NCI-H2029 treated with DMSO at 0.1 percent for 48 hours (cell line): ENCODE measurements at places on chromosomes 1 and 21.
A peak's percentile ranks its signal among the peaks of the same experiment; 100 is the strongest.

DNA sequence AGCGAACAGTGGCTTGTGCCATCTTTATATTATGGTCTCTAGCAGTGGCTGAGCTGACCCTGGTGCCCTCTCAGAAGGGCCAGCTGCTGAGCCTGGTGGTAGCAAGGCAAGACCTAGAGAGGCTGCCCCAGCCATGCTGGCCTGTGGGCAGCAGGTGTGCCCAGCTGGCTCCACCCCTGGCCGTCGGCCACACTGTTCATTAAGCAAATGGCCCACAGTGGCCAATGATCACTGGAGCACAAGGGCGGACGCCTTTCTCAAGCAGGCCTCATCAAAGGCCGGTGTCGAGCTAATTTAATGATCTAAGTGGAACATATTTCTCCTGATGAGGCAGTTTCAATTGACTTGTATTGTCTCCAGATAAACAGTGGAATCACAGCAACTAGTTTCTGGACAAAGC lies 89.4 kb downstream of the GRIK3 start:
- peak; percentile 67 for DNase-seq

DNA sequence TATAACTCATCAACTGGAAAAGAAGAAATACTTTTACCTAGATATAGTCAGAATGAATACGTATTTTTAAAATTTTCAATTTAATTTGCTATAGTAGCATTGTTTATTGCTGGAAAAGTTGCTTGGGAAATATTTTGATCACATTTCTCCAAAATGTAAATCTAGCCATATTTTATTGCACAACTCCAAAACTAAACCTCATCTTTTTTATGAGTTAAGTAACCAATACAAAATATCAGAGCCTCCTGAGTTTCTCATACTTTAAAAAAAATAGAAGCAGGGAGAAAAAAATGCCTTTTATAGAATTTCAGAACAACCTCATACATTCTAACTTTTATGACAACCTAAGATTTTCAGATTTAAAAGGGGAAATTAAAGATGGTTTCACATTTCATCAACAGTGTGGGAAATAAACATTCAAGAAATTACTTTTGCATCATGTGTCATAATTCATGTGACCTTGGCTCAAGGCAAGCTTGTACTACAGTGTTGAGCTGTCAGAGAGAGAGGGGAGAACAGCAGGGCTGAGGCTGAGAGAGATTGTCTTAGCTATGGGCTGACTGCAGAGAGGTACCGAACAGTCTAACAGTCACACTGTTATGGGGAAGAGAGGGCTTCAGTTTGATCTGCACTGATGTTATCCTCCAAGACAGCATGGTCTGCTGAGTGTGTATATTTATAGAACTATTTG lies 519.0 kb downstream of the LTN1 start:
- no peak for DNase-seq

- DNase-seq, result no peak
These were observed 11.6 kb upstream of the ZNF697 start for GRCh38 chr1:119659628-119660027.

- DNase-seq, result peak; percentile 59
These were observed at the start of gene SEMA6C for GRCh38 chr1:151146412-151147131. SEMA6C (minus strand) TSS chr1:151146631; CDS start chr1:151142621, 4,010 bp downstream.

DNA sequence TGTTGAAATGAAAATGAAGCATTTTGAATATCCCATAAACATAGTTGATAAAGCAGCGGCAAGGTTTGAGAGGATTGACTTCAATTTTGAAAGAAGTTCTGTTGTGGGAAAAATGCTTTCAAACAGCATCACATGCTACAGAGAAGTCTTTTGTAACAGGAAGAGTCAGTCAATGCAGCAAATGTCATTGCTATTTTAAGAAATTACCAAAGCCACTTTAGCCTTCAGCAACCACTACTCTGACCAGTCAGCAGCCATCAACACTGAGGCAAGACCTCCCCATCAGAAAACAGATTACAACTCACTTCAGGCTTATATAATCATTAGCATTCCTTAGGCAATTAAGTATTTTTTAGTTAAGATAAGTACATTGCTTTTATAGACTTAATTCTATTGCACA lies 33.8 kb upstream of the FCRL3 start:
- DNase-seq, result no peak

- DNase-seq, result peak; percentile 54
These were observed 54.5 kb upstream of the PTGFRN start for GRCh38 chr1:116855191-116855619.

- DNase-seq, result no peak
These were observed 29.9 kb downstream of the SPAG17 start for GRCh38 chr1:118155106-118155505.

DNA sequence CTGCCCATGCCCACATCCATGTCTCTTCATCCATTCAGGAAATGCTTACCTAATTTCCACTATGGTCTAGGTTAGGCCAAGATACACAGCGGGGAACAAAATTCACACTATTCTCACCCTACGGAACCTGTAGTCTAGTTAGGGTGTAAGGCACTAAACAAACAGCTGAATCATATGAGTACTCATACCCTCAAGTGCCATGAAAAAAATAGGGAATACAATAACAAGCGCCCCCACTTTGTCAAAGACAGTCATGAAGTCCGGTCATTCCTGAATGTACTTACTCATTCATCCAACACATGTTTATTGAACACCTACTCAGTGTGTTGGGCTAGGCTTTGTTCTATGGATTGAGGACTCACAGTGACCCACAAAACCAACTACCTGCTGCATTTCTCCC lies 6.2 kb upstream of the FYB2 start:
- no peak for DNase-seq

- DNase-seq, result no peak
These were observed 100.2 kb upstream of the PPM1J start for GRCh38 chr1:112815376-112815775.

GRCh38 chr1:17561247-17561548 lies 21.7 kb downstream of the ARHGEF10L start:
- DNase-seq, result no peak

GRCh38 chr1:180562640-180563025 lies 3.9 kb downstream of the OVAAL start:
- no peak for DNase-seq

- no peak for DNase-seq
These were observed 164.7 kb downstream of the NEGR1 start for GRCh38 chr1:72117621-72118020.

DNA sequence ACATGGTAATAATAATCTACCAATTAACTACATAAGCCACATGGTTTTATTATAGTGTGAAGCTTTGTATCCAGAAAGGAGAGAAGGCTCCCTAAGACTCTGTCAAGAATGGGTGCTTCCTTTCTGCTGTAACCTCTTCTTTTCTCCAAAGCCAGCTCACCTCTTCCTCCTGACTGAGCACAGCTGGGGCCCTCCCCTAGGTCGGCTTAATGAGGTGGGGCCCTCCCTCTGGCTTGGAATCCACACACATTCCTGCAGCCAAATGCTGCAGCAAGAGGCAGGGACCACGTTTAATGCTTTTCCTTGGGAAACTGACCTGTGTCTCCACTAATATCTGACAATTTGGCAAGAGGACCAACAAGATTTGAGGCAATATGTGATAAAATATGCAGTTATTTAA lies 94.8 kb downstream of the DSCAM start:
- no peak for DNase-seq

DNA sequence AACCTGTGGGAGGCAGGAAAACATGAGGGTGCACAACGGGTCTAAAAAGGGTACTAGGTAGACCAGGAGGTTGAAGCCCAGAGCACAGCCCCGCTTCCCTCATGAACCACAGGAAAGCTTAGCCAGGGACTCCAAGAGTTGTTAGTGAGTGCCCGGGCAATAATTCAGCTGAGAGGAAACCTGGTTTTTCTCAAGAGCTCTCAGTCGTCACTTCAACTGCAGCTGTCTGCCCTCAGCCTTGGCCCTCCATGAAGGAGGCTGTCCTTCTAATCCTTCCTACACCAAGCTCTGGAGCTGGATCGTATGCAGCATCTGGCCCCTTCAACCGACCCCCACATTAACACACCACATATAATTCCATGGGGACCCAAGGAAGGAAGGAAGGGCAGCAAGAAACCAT lies 77.0 kb upstream of the BACE2 start:
- DNase-seq, result peak; percentile 68

DNA sequence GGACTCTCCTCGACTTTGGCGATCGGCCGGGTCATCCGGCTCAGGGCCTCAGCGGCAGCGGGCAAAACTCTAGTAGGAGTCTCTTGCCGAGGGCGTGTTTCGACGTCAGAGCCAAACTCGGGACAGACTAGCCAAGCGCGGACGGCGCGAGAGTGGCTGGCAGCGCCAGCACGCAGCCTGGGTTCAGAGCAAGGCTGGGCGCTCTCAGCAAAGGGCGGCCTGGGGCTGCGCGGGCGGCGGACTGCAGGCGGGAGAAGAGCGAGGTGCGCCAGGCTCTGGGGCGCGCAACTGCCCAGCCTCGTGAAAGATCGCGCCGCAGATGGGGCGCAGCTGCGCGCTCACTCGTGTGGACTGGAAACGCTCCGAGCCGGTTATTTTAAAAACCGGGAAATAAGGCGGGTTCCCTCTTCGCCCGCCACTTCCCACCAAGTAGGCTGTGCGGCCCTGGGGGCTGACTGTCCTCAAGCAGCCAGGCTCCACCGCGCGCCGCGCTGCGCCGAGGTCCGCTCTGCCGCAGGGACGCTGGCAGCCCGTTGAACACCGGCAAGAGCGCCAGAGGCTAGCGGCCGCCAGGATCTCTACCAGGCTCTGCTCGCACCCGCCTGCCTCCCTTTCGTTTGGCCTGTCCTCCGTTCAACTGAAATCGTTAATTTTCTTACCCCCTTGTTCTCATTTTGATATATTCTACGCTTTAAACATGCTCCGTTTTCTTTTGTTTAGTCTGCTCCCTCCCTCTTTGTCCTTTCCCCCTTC lies 2.4 kb downstream of the ALX3 start:
- no peak for DNase-seq

DNA sequence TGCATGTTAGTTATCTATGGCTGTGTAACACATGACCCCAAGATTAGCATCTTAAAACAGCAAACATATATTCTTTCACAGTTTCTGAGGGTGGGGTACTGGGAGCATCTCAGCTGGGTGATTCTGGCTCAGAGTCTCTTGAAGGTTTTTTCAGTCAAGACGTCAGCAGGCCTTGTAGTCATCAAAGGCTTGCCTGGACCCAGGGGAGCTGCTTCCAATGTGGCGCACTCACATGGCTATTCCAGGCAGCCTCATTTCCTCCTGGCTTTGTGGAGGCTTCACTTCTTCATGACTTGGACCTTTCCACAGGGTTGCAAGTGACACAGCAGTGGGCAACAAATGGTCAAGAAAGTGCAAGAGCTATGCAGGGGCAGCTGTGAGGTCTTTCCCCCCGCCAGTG lies 114.7 kb downstream of the ACTL8 start:
- DNase-seq, result no peak

- DNase-seq, result no peak
These were observed 18.3 kb downstream of the SUSD4 start for GRCh38 chr1:223345720-223346119.
